ENCODE measurements at places on chromosomes 1 and 21. TPM values are rescaled to one million over a fixed set of nuclear protein-coding genes. Genes with fewer than 3 reads are reported as not detected.

DNA sequence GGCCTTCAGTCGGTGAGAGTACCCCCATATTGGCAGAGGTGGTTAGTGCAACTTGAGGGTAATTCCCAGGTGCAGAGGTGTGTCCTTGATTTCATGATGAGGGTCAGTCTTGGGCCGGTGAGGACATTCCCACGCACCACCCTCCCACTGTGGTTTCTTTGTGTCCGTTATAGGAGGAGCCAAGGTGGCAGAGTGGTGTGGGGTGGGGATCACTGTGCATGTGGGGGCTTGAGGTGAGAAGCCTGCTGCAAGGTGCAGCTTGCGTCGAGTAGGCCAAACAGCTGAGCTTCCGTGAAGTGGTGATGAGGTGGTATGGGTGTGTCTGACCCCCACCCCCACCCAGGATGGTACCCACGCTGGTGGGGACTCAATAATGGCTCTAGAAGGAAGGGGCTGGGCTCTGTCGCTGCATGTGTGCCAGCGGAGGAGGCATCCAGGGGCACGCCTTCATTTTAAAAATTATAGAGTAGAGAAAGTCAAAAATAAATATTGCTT, 6.2 kb downstream of the PTPRF start:
- peaks cover 4% of the 10 kb centered on the region for H3K36me3 ChIP-seq
- DNase-seq, result no peak
- no peaks in the 10 kb centered on the region for H3K27me3 ChIP-seq
- H3K4me1 ChIP-seq, result peaks cover 20% of the 10 kb centered on the region
- no peak overlapping the region for H3K27ac ChIP-seq

GRCh38 chr1:110281363-110282290, 57.5 kb upstream of the RBM15 start:
- no peaks in the 10 kb centered on the region for H3K4me1 ChIP-seq
- DNase-seq, result no peak
- H3K36me3 ChIP-seq, result no peaks in the 10 kb centered on the region
- no peak overlapping the region for H3K4me3 ChIP-seq
- no peak overlapping the region for H3K27ac ChIP-seq

DNA sequence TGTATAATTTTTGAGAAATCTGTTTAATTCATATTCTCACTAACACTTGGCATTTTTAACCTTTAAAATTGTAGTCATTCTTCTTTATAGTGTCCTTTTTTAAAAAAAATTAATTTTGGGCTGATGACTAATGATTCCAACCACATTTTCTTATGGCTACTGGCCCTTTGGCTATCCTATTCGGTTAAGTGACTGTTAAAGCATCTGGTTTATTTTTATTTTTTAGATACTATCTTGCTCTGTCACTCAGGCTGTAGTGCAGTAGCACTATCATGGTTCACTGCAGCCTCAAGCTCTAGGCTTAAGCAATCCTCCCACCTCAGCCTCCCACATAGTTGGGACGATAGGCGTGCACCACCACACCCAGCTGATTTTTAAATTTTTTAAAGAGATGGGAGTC, 723.2 kb upstream of the CXADR start:
- H3K27me3 ChIP-seq, result no peaks in the 10 kb centered on the region
- no peaks in the 10 kb centered on the region for H3K36me3 ChIP-seq
- DNase-seq, result peak; percentile 29

DNA sequence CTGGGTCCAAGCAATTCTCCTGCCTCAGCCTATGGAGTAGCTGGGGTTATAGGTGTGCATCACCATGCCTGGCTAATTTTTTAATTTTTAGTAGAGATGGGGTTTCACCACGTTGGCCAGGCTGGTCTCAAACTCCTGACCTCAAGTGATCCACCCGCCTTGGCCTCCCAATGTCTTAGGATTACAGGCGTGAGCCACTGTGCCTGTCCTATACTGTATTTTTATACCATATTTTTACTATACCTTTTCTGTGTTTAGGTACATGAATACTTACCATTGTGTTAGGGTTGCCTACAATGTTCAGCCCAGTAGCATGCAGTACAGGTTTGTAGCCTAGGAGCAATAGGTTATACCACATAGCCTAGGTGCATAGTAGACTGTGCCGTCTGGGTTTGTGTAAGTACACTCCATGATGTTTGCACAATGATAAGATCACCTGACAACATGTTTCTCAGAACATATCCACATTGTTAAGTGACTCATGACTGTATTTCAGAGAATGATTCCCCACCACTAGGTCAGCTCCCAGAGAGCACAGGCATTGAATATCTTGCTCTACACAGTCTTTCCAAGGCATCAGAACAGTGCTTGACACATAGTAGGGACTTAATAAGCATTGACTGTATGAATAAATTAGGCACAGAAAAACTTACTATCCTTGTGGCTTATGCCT, 6.0 kb upstream of the CITED4 start:
- no peak overlapping the region for H3K27ac ChIP-seq
- DNase-seq, result peak; percentile 77
- H3K36me3 ChIP-seq, result no peaks in the 10 kb centered on the region
- no peaks in the 10 kb centered on the region for H3K27me3 ChIP-seq
- peaks cover 11% of the 10 kb centered on the region for H3K4me1 ChIP-seq

Gene TRABD2B
- total RNA-seq, result 1.8 TPM

- H3K4me1 ChIP-seq, result peaks cover 7% of the 10 kb centered on the region
- H3K36me3 ChIP-seq, result no peaks in the 10 kb centered on the region
- no peak overlapping the region for H3K27ac ChIP-seq
- no peaks in the 10 kb centered on the region for H3K27me3 ChIP-seq
Observed at GRCh38 chr1:119327450-119328155, 41.0 kb upstream of the HAO2 start.

DNA sequence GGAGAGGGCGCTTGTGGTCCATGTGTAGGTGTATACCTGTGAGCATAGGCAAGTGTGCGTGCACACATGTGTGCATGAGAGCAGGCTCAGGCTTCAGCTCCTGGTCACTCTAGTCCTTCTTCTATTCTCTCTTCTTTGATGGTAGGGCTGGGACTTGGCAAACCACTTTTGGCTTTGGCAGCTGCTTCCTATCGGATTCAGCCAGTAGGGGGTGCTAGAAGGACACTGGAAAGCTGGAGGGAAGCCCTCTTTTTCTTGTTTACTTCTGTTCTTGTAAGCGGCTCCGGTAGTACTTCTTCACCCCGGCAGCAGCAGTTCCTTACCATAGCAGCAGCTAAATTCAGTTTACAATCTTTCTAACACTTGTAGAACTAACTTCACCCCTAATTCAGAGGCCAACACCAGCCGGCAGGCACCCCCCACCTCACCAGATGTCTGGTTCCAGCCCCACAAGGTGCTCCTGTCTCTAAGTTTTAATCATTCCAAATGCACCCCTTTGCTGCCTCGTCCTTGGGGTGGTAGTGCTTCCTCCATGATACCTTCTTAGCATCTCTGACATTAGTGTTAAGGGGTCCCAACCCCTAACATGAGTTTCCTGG, 25.1 kb downstream of the NENF start:
- no peaks in the 10 kb centered on the region for H3K27me3 ChIP-seq
- peaks cover 3% of the 10 kb centered on the region for H3K4me1 ChIP-seq
- H3K4me3 ChIP-seq, result no peak overlapping the region
- no peak for DNase-seq
